ENCODE measurements at places on chromosomes 5 and 9.

GRCh38 chr9:28031521-28032267 is 458.4 kb upstream of the C9orf72 start:
- DNase-seq = no peak

DNA sequence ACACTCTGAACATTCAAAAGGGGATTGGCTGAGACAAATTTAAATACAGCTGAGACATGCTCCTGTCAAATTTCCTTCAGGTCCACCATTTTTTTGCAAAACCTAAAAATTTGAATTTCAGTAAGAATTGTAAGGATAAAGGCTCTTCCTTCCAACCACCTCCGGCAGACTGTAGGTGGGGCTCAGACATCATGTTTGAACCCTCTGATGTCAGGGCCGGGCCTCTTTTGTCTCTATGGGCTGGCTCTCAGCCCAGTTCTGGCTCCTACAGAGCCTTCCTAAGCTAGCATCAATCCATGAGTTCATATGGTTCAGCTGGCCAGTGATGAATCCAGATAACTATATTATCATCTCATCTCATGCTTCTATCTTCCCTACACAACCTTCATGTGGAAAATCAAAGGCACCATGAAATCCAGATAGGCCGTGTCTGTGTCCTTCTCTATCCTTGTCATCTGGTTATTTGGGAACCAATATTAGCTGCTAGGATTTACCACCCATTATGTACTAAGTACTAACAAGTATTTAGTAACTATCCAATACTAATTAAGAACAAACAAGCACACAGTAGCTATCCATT is 44.2 kb downstream of the NIPSNAP3B start:
- no peak for DNase-seq

DNA sequence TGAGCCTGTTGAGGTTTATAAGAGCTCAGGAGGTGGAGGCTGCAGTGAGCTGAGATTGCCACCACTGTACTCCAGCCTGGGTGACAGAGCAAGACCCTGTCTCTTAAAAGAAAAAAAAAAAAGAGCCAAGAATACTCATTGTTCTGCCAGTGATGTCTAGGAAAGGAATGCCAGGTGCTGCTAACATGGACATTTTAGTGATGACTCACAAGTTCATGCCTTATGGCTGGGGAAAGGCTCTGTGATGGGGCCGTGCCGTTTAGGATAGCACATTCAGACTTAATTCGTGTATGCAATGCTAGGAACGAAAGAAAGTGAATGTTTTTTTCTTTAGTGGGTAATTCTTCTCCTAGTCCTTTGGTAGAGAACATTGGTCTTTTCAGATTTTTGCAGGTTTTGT is 134.2 kb downstream of the ARHGAP26 start:
- DNase-seq = no peak

DNA sequence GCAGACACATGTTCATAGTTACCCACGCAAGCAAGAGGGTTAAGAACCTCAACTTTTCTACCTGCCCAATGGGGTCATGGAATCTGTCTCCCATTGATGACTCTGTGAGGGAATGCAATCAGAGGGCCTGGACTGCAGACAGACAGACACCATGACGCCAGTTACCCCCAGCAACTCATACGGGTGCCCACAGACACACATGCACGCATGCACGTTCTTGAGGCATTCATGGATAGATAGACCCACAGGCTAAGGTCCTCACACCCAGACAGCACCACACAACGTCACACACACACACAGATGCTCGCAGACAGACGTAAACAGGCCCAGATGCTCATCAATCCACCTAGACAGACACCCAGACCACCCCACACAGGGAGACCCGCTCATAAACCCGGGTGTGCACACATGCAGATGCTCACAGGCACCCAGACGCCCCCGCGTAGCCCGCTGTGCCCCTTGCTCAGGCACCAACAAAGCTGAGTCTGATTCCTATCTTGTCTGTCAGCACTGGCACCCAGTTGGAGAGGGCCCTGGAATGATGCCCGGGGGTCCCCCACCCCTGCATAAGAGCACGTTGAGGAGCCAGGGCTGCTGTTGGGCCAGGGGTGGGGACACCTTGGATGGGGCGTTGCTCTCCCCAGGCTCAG is 23.6 kb downstream of the LHX2 start:
- DNase-seq = no peak

- DNase-seq = no peak
Measured at GRCh38 chr5:64594025-64594424, 88.2 kb downstream of the RGS7BP start.

DNA sequence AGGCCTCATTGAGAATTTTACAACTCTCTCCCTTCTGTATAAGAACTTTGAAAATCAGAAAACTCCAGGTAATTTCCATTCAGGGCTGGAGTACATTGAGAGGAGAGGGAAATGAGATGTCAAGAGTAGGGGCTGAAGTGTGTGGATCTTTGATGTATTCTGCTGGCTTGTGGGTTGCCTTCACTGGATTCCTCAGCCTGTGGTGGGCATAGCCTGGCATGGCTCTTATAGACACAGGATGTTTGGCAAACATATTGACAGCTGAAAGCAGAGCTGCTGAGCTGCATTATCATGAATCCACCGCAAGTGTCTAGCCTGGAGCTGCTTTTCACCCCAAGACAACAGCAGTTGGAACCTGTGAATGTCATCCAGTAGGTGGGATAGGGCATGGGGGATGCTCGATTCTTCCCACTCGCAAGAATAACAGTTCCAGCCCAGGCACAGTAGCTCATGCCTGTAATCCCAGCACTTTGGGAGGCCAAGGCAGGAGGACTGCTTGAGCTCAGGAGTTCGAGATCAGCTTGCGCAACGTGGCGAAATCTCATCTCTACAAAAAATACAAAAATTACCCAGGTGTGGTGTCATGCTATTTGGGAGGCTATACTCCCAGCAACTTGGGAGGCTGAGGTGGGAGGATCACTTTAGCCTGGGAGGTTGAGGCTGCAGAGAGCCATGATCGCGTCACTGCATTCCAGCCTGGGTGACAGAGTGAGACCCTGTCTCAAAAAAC is 36.0 kb upstream of the TTC23L start:
- DNase-seq = no peak

- DNase-seq = no peak
Measured at GRCh38 chr5:16043349-16043965, 136.1 kb downstream of the MARCHF11 start.

DNA sequence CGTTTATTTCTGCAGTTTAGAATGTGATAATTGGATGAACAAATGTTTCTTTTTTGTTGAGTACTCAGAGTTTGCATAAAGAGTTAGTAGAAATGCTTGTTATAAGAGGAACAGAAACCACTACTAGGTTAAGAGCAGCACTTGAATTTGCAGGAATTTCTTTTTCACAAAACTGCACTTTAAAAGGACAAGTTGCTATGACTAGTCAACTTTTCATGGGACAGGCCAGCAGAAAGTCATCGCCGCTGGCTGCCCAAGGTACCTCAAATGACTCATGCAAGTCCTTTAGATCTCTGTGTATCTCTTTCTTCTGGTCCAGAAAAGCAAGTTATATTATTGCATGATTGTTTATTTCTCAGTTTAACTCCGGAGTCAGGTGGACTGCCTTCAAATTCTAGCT is 97.3 kb upstream of the HMHB1 start:
- peak; percentile 38 for DNase-seq

DNA sequence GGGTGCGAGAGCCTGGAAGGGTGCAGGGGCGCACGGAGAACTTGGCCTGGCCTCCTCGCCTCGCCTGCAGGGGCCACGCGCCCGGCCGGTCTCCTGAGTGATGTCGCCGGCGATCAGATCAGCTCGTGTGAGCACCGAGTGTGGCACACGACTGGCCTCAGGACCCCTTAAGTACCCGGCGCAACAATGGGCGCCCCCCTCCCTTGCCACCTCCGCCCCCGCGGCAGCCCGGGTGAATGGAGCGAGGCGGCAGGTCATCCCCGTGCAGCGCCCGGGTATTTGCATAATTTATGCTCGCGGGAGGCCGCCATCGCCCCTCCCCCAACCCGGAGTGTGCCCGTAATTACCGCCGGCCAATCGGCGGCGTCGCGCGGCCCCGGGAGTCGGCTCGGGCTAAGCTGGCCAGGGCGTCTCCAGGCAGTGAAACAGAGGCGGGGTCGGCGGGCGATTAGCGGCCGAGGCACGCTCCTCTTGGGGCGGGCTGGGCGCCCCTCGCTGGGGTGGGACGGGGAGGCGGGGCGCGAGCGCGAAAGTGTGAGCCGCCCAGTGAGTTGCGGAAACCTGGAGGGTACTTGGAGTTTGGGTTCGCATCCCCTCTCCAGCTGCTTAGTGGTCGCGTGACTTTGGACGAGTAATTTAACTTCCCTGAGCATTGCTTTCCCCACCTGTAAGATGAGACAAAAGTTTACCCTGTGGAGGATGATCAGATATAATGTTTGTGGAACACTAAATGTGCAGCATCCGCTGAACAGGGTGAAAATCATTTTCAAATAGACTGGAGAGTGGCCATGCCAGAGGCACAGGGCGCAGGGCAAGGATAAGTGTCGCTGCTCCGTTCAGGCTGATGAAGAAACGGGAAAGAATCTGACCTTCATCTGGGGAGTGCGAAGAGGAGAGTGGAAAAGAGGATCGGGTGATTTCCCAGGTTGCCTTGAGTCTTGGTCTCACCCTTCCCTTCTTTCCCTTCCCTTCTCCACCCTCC is at the start of gene NEUROG1:
Gene NEUROG1, minus strand, starts transcription at position 145 of the 982 bp plus-strand sequence. CDS start 274 bp downstream, outside the sequence.
- DNase-seq = no peak

Measured in suppressor macrophage treated with lipopolysaccharide for 4 hours (primary cell).